H7 (cell line): ENCODE measurements at places on chromosomes 4 and X. TPM values are rescaled to one million over a fixed set of nuclear protein-coding genes. Genes with fewer than 3 reads are reported as not detected.

The GAGE13 gene
- total RNA-seq = not detected in 2 replicates

The RAB33A gene
- 0.81 TPM in 1 of 2 replicates, not detected in the other for total RNA-seq

The STARD8 gene
- total RNA-seq = 9.5 and 16.1 TPM in 2 replicates

The SPANXN3 gene
- not detected in 2 replicates for total RNA-seq

The MAGEH1 gene
- 18.0 and 18.4 TPM in 2 replicates for total RNA-seq

The DGAT2L6 gene
- total RNA-seq = 0.07 TPM in 1 of 2 replicates, not detected in the other

The FGB gene
- total RNA-seq = not detected in 2 replicates

The GPM6B gene
- total RNA-seq = 205 and 225 TPM in 2 replicates

The EXOC1 gene
- total RNA-seq = 17.8 and 24.2 TPM in 2 replicates

The NPFFR2 gene
- 7.0 and 8.0 TPM in 2 replicates for total RNA-seq

DNA sequence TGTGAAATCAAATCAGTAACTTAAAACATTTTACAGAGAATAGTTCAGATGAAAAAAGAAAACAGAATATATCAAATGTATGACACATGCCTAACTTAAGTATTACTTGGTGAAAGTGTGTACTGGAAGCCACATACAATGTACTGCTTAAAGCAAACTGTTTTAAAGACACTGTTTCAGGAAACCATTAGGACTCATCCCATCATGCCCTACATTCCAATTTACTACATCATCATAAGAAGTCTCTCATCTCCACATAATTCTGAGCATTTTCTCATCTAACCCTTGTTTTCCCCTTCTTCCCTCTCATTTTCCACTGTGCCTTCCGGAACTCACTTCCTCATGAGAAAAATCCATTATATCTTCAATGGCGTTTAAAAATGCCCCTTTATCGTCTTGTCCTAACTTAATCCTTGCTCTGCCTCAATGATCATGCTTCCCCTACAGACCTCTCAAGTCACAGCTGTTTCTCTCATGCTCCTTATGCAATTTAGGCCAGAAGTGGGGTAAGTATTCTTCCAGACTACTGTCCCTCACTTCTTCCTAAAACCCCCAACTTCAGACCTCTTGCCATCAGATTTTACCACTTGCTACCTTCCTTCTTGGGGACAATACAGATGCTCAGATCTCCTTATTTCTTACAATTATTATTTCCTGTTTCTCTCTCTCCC, 26.8 kb upstream of the FGF5 start:
- no peak for DNase-seq

DNA sequence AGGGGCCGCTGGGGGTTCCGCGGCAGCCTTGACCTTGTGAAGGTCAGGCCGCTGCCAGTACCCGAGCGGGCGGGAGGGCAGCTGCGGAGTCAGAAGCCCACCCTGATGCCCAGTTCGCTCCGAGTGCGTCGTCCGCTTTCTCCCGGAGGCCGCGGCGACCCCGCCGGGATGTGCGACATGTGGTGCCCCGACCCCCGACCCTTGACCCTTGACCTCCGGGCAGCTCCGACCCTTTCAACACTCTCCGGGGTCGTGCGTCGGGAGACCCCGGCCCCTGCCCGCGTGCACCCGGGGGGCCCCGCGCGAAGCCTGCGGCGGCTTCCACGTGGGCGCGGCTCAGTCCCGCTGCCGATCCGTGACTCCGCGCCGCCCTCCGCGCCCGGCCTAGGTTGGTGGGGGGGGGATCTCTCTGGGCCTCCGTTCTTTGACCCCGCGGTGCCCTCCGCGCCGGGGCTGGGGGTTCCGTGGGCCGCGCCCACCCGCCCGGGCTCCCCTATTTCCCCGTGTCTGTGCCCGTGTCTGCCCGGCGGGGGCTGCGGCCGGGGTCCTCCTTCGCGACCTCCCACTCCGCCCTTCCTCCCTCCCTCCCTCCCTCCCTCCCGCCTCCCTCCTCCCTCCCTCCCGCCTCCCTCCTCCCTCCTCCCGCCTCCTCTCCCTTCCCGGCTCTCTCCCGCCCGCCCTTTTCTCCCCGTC, 609 bp upstream of the SLC25A6 start:
- peak; percentile 84 for DNase-seq

- no peak for DNase-seq
Observed at GRCh38 chr4:53315300-53315699, 50.6 kb downstream of the SCFD2 start.

GRCh38 chr4:103365285-103365684, 167.1 kb upstream of the CENPE start:
- no peak for DNase-seq

DNA sequence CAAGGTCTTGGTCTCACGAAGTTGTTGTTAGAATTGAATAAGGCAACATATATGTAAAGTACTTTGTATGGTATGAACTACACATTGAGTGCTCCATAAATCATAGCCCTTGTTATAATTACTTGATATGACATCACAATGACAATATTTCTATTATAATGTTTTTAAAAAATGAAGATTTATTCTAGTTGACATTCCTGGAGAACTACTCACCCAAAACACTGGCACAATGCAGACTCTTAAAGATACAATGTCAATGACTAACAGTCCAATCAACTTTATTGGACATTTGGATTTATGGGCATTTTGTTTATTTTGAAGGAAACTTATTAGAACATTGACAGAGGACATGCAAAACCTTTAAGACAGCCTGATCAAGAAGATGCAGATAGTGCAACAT, 55.3 kb downstream of the ASB9 start:
- no peak for DNase-seq

GRCh38 chr4:102319594-102319993, 25.7 kb downstream of the SLC39A8 start:
- DNase-seq = no peak

GRCh38 chrX:15988661-15989603, 134.3 kb upstream of the AP1S2 start:
- no peak for DNase-seq

DNA sequence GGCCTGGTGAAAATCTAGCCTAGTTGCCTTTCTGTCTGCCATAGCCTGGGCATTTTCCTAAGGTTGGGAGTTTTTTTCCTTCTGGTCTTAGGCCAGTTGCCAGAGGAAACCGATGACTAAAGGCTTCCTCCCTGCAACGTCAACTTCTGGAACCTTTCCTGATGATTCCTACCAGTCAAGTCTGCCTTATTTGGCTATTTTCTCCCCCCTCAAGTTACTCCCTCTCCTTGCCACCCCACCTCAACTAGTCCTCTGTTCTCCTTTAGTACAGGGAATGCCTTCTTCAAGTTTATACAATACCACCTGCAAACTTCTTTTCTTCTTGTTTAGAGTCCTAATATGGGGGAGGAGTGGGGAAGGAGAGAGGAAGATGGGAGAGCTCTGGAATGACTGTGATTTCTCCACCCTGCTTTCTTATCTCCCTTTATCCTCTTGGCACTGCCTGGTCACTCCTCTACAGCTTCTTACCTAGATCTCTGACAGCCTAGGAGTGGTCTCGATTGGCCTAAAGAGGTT, 10.6 kb downstream of the MSN start:
- DNase-seq = no peak

DNA sequence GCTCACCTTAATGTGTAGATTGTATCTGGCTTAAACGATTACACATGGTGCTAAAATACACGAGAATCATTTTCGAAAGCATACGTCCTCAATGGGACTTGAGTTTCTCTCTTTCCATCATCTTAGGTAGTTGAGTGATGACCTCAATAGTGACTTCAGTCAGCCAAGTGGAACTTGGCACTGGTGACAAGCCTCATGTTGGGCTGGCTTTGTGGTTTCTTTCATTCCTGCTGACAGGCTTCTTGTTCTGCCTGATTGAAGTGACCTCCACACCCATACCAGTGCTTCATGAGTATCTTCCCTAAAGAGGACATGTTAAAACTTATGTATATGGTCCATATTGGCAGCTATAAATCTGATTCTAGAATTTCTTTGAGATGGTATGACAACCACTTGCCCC, 159.1 kb upstream of the WDR1 start:
- no peak for DNase-seq

DNA sequence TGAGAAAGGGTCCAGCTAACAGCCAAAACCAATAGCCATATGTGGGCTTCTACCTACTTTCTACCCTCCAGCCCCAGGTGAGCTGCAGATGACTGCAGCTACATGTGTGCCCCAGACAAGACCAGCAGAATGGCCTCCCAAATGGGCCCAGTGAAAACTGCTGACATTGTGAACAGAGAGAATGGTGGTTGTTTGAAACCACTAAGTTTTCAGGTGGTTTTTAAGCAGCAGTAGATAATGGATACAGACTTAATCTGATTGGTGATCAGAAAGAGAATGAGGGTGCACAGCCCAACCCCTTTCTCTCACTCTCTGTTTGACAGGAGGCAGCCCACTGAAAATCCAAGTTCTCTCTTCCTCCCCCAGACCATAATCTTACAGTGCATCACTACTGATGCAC, 42.5 kb upstream of the BBS12 start:
- DNase-seq = no peak

GRCh38 chr4:72602396-72603376, 33.7 kb upstream of the ADAMTS3 start:
- no peak for DNase-seq

GRCh38 chr4:53199356-53199755, 166.5 kb downstream of the SCFD2 start:
- no peak for DNase-seq

GRCh38 chr4:41590591-41590990, 52.6 kb downstream of the LIMCH1 start:
- no peak for DNase-seq

GRCh38 chrX:72100051-72100755, 31.5 kb downstream of the RTL5 start:
- no peak for DNase-seq

- no peak for DNase-seq
Observed at GRCh38 chrX:14675500-14675899, 146.2 kb downstream of the GLRA2 start.

GRCh38 chr4:175998782-175999181, 66.9 kb upstream of the WDR17 start:
- DNase-seq = peak; percentile 28

- DNase-seq = peak; percentile 58
Observed at GRCh38 chr4:958314-958665, 15.1 kb downstream of the DGKQ start.

GRCh38 chr4:37223732-37224131, 20.8 kb upstream of the NWD2 start:
- no peak for DNase-seq

DNA sequence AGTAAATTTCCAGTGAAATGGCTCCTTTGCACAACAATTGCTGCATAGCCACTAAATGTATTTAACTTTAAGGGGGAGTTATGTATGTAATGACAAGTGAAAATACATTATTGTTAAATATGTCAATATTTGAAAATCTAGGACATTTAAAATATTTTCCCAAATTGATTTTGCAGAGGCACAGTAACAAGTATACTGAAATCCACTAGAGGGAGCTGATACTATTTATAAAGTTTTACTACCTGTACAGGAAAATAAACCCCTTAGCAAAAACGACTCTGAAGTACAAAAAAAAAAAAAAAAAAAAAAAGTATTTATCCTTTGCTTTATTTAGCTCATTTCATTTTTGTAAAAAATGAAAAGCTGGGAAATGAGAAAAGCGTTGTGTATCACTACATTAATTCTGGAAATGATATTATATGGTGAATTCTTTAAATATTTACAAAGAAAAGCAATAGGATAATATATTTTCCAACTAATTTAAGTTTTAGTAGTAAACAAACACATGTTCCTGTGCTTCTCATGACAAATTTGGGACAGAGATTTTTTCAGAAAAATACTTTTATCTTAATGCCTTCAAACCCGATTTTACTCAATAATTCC, 727.7 kb downstream of the DMD start:
- no peak for DNase-seq

- DNase-seq = no peak
Observed at GRCh38 chr4:92279296-92279695, 24.5 kb upstream of the GRID2 start.
